GF-D8 (cell line): ENCODE measurements at places on chromosomes 2 and 18.

- no peak for DNase-seq
Observed at GRCh38 chr2:205483095-205483494, 199.2 kb upstream of the NRP2 start.

- DNase-seq, result no peak
Observed at GRCh38 chr2:112220831-112221230, 34.0 kb downstream of the ZC3H8 start.

- DNase-seq, result no peak
Observed at GRCh38 chr2:117323331-117323730, 491.2 kb upstream of the DDX18 start.

DNA sequence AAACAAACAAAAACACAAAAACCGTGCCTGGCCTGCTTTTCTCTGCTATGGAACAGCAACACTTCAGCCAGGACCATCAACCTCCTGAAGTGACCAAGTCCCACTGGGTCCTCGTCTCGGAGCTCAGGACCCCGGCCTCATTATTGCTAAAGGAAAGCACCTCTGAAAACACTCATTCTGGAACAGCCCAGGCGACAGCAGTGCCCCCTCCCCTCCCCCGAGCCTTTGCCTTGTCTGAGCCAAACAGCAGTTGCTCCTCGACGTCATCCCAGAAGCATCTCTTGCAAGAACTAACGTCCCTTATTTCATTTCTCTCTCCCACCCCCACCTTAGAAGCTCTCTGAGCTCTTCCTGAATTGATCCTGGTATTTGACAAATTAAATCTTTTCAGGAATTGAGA lies 27.4 kb downstream of the APCDD1 start:
- no peak for DNase-seq

DNA sequence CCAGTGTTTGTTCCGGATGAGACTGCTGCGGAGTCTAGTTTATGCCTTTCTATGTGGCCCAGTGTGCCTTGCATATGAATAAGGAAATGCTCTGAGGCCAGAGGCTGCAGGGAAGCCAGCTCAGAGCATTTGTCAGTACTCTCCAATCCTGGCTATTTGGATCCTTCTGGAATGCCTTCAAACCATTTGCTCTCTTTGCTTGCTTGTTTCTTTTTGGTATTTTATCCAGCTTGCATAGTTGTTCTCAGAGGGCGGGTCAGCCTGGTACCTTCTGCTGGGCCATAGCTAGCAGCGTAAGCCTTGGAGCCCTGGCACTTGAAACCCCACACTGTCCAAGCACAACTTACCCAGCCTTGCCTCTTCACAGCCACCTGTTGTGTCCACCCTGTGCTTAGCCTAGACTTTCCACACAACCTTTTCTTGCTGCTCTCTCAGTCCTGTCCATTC lies 20.5 kb downstream of the CENPO start:
- no peak for DNase-seq

DNA sequence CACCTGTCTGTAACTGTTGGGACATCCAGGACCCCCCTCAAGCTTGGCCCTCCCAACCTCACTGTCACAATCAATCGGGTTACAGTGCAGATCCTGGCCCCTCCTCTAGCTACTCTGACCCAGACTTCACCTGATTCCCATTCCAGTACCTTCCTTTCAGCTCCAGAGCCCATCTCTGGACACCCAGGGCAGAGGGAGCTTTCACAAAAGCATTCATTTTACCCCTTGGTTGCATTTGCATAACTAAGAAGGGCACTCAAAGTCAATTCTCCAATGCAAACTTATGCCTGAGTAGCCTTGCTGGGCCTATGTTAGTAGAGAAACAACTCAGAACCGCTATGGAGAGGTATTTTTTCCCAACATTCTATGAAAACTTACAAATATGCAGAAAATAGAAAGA lies 7.4 kb downstream of the ZAP70 start:
- DNase-seq, result no peak

GRCh38 chr2:59195851-59196250 lies 954.7 kb upstream of the FANCL start:
- DNase-seq, result no peak

DNA sequence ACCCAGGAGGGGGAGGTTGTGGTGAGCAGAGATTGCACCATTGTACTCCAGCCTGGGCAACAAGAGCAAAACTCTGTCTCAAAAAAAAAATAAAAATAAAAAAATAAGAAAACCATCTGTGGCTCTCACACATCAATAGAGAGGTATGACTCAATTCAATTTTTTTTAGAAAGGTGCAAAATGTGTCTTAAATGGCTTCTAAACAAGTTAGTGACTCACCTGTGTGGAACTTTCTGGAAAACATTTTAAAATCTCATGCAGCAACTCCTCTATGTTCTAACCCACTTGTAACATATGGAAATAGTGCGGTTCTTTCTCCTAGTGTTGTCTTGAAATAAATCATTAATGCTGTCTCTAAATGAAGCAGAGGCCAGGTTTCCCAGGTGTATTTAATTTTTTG lies 10.7 kb upstream of the SULT1C4 start:
- DNase-seq, result no peak

DNA sequence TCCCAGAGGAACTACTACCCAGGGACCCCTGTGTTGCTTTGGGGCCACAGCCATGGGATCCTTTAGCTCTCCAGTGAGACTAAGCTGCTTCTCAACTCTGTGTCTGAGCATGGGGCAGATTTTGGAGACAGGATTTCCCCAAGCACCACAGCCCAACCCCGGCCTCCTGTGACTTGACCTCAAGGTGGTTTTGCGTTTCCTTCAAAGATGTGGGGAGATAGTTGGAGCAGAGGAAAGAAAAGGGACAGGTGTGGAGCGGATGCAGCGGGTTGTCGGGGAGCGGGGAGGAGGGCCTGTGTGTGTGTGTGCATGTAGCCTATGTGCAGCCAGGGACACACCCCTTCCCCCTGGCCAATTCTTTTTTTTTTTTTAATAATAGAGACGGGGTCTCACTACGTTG lies 10.2 kb downstream of the ARID5A start:
- no peak for DNase-seq

DNA sequence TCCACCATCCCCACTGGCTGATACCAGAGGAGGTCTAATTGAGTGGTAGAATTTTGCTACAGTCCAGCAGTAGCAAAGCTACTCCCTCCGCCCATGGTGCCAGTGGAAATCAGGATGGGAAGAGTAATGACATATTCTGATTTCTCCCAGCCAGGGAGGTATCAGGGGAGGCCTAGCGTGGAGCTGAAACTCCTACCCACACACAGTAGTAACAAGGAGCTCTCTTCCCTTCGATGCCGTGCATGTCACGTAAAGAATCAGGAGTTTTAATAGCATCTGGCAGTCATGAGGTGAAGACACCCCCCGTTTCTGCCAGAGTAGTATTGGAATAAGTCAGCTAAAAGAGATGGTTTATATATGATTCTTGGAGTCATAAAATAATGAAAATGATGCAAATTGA lies 786.8 kb upstream of the DDX18 start:
- no peak for DNase-seq
